ENCODE measurements at places on chromosomes 7 and 10.

DNA sequence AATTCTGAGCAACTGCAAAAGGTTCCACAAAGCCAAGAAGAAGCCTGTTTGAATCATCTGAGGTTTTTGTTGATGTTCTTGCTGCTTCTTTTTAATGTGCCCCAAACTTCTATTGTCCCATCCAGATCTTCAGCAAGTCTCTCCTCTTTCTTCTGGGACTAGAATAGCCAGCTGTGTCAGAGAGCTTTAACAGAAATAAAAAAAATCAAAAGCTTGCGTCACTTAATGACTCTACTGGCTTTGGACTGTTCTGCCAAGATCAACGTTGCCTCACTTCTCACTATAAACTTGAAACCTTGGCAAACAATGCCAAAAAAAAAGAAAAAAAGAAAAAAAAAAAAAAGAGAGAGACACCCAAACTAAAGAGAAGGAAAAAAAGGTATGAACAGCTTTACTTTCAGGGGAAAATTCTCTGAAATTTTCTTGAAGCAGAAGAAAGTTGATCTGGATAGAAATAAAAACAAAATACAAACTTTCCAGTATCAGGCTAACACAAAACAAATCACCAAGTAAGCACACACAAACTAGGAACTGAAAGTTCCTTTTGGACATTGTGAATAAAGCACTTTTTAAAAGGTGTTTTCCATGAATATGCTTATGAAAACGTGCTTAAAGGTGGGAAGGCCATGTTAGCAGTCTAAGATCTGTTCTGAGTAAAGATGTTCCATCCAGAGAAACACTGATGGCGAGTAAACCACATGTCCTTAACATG lies 14.8 kb downstream of the USP54 start:
- DNase-seq, result peak; percentile 55

DNA sequence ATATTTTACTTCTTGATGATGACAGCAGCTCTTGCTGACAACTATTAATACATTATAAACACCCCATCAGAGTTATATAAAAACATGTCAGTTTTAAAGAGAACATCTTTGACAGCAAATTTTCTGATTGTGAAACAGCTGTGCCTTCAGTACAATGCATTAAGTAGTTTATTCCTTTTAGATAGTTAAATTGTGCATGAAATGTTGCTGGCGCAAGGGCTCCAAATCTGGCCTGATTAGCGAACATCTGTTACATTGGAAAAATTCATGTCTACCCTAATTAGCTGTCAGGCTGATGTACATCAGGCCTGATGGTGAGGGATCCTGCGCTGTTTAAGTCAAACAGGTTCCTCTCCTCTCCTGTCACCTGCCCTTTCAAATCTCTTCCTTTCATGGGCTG lies 171.9 kb upstream of the SP8 start:
- no peak for DNase-seq

- DNase-seq, result peak; percentile 95
These were observed 95.4 kb downstream of the FAM53B start for GRCh38 chr10:124648738-124649137.

GRCh38 chr7:151134743-151135524 lies 32.6 kb downstream of the GBX1 start:
- DNase-seq, result no peak

DNA sequence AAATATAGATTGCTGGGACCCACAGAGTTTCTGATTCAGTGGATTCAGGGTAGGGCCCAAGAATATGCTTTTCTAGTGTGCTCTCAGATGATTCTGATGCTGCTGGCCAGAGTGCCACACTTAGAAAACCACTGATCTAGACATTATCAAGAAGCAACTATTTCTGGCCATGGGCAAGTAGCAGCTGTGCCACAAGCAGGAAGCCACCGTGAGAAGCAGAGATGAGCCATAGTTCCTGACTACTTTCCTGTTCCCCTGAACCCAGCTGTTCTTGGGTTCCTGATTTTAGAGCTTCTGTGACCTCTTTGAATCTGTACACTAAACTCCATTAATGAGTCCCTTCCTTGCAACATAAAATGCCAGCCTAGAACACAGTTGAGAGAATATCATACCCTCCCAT lies 38.1 kb upstream of the PIK3AP1 start:
- peak; percentile 25 for DNase-seq

Measured in thyroid gland (tissue), 4 donors.